ENCODE measurements at places on chromosomes 3 and 15.

DNA sequence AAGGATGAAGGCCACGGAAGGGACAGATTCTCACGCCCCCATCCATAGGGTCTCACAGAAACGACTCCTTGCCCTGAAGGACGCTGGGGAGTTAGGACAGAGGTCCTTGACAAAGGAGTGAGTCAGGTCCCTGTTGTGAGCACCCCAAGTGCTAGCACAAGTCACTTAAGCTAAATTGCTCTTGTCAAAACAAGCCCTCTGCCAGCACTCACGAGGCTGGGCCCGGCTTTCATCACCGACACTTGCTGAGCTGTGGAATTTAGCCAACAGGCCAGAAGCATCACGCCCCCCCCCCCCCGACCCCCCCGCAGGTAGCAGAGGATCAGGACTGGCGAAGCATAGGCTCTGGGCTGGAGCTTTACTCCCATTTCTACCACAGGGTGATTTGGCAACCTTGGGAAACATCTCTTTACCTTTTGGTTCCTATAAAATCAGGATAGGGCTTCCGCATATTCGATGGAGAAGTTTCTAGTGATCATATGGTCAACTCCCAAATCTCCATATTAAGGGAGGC lies 75.4 kb downstream of the ADCY5 start:
- no peak for DNase-seq

GRCh38 chr3:58414538-58415197 lies 19.0 kb downstream of the PDHB start:
- no peak for DNase-seq

GRCh38 chr3:71305231-71306206 lies 278.0 kb downstream of the FOXP1 start:
- DNase-seq, result peak; percentile 70

DNA sequence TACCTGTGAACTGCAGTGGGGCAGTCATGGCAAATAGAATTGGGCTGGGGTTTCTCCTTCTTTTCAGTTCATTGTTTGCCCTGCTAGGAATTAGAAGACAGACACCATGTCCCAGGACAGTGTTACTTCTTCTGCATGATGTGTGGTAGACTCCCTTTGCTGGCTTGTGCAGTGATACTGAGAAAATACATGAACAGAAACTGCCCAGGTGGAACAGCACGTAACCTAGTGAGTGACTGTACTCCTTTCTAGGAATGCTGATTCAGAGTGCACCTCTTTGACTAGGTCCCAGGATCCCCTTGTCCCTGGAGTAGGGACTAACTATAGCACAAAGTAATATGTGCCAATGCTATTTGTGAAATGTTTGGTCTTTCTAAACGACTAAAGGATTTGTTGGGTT lies 10.7 kb upstream of the SLC22A13 start:
- DNase-seq, result no peak

All from activated T-cell treated with anti-CD3 and anti-CD28 coated beads, Interleukin-2, amount 50 U/mL, for 24 hours (primary cell).